ENCODE measurements at places on chromosomes 13 and 19. TPM values are rescaled to one million over a fixed set of nuclear protein-coding genes. Genes with fewer than 3 reads are reported as not detected.
A peak's percentile ranks its signal among the peaks of the same experiment; 100 is the strongest.

DNA sequence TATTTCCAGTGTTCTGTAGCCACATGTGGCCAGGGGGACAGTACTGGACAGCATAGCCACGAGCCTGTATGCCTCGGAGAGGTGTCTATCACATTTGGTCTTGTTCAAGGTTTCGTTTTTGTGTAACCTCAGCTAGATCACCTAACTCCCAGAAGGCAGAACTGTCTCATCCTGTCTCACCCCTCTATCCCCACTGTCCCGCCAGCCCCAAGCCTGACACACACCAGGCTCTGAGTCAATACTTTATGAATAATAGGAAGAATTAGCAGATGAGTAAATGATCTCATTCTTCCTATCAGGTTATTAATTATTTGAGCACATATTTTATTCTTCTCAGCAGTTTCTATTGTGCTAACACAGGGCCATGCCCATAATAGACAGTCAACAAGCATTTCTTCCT lies 132.2 kb downstream of the NUFIP1 start:
- no peak for DNase-seq

DNA sequence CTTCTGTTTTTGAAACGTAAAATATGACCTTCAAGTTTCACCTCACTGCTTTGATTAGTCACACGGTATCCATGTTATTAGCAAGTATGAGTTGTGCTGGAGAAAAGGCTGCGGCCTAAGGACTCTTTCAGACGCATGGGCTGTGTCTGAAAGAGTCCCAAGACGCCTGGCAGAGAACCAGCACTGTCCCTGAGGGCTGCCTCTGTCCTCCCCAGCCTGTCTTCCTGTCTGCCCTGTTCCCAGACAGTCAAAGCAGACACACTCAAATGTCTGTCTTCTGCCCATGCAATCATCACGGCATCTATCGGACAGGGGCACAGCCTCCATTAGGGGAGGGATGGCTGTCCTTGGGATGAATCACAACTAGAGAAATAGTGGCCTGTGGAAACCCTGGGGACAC lies 65.5 kb downstream of the DPY19L3 start:
- no peak for DNase-seq

PRR19 gene
- total RNA-seq: 0.76 TPM

TEX30 gene
- total RNA-seq: 31.4 TPM

GRCh38 chr19:28608292-28608691 lies 604.7 kb downstream of the UQCRFS1 start:
- DNase-seq: no peak

GRCh38 chr13:97266772-97267417 lies 44.8 kb downstream of the MBNL2 start:
- DNase-seq: no peak

DNA sequence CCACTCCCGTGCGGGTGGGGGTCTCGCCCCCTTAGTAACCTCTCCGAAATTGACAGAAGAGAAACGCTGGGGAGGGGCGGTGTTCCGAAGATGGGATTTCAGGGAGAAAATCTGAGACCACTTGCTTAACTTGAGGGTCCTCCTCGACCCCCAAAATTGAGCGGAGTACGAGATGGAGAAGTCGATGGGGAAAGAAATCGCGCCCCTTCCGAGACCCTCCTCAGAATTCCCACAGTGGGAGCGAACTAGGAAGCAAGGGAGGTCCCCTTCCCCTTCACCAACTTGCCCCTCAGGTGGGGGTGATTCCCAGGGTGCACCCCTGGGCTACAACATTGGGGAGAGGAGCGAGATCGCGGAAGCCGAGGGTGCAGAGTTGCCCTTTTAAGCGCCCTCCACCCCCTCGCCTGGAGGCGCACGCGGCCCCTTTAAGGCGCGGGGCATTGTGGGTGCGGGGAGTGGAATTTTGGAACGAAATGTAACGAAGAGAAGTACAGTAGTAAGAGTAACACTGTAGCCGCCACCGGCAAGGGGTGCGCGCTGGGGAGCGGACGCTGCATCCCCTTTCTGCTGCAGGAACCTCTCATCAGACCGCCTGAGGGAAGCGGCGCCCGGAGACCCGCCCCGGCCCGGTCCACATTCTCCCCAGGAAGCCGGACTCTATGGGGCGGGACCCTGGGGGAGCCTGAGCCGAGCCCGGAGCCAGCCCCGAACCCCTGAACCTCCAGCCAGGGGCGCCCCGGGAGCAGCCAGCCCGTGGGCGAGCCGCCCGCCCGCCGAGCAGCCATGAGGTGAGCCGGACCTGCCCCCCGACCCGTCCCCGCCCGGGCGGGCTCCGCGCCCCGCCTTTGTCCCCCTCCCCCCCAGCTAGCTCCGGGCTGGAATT lies at the start of gene VASP:
Gene VASP, plus strand, starts transcription at position 491 of the 883 bp plus-strand sequence. Its CDS starts 293 bp downstream, at position 784.
- peak; percentile 92 for DNase-seq

ZNF443 gene
- total RNA-seq: 3.2 TPM

DNA sequence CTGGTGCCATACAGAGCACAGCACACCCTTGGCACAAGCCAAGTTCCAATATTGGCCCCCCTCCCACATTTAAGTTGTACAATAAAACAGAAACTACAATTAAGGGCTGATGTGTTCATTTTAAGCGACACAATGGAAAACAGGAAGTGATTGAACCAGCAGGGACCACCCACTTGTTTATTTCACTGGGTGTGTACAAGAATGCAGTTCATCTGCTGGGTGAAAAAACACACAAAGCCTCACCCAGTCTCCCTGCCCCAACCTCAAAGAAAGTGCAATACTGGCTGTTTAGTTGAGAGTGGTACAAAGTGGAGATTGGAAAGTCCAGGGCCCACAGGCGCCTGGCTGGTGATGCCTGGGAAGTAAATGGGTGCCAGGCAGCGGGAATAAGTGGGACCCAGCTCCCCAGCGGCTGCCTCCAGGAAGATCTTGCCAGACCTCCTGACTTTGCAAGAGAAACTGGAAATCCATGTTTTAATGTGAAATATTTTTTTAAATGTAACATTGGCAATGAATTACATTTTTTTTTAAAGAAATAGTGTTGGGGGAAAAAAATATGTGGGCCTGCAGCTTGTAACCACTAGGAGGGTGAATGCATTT lies 322.1 kb downstream of the ZNF536 start:
- DNase-seq: no peak

GRCh38 chr19:54431255-54431838 lies 16.1 kb downstream of the TTYH1 start:
- peak; percentile 71 for DNase-seq

DNA sequence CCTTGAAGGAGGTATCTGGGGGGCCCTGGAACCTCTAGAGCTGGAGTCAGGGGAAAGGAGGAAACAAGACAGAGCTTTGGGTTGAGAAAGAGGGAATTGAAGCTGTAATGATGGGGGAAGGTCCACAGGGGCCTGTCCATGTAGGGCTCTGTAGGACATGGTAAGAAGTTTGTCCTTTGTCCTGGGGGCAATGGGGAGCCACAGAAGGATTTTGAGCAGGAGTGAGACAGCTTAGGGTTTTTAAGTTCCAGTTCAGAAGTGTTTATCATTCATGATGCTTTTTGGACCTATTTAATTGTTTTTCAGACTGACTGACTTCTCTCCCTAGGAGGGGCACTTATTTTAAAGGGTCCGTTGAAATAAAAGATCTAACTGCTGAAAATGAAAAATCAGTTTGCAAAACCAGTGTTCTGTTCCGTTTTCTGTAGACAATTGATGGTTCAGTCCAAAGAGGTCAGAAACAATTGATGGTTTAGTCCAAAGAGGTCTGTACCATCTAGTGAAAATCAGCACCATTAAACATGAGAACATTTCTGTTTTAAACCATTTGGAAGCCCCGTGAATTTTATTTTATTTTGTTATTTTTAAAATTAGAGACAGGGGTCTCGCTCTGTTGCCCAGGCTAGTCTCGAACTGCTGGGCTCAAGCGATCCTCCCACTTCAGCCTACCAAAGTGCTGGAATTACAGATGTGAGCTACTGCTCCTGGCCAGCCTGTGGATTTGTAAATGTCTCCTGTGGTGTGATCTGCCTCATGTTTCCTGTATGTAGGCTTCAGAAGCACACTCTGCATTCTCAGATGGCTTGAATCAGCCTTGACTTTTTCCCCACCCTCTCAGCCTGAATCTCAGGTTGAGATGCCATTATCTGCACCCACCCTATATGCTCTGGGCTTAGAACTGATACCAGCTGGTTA lies 8.4 kb downstream of the PLD3 start:
- DNase-seq: no peak

- no peak for DNase-seq
These were observed 115.2 kb upstream of the SOX21 start for GRCh38 chr13:94827566-94827965.

FLT1 gene
- 0.15 TPM for total RNA-seq

GZMM gene
- total RNA-seq: not detected

FPR2 gene
- total RNA-seq: not detected

GRCh38 chr13:20580257-20580656 lies 13.3 kb downstream of the IFT88 start:
- no peak for DNase-seq

DNA sequence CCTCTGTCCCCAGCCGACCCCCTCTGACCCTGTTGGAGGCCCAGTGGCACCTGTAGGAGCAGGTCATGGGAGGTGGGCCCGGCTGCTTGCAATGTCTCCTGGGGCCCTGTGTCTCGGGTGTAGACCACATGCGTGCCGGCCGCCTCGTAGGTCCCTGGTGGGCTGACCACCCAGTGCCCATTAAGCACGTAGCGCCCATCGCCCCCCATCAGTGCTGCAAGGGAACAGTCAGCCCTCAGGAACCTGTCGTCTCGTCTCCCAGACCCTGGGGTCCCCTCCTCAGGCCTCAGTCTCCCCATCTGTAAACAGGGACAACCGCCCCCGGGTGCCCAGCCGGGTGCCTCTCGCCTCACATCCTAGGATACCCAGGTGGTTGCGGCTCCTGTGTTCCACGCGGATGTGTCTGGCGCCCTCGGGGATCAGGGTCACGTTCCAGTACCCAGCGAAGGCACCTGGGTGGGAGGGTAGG lies 5.6 kb downstream of the ADAMTSL5 start:
- DNase-seq: no peak

GRCh38 chr13:110249326-110249725 lies 57.6 kb downstream of the COL4A1 start:
- no peak for DNase-seq

GRCh38 chr13:27120811-27121210 lies 50.8 kb downstream of the USP12 start:
- no peak for DNase-seq

- DNase-seq: peak; percentile 96
These were observed 4.2 kb upstream of the SPACA6 start for GRCh38 chr19:51688671-51689571.

PPFIA3 gene
- total RNA-seq: 21.4 TPM

ADAT3 gene
- 3.6 TPM for total RNA-seq

DNA sequence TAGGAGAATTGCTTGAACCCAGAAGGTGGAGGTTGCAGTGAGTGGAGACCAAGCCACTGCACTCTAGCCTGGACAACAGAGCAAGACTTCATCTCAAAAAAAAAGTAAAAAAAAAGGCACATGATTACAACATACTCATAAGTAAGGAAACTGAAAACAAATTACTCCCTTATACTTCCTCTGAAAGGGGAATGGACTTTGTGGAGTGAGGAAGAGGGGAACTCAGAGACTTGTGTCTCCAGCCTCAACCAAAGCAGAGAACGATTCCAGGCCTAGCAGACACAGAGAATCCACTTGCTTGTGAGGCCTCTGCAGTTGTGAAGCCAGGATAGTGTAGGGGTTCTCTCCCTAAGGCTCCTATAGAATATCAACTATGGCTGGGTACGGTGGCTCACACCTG lies 4.3 kb upstream of the LATS2 start:
- DNase-seq: no peak

ZNF765 gene
- 6.9 TPM for total RNA-seq

DNA sequence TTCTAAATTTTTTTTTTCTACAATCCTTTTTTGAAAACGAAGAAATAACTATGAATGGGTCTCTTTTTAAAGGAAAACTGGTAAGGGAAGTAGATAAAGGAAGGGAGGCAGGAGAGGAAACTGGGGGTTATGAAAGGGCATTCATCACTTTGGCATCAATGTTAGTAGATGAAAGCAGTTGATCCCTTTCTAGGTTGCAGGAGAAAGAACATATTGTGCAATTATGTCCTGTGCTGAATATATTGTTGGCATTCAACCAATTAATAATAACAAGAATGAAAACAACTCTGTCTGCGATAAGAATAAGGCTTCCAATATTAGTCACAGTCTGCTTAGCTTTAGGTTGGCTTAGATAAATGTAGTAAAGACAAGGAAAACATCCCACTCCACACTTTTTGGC lies 796.8 kb upstream of the KLHL1 start:
- DNase-seq: no peak

SBK2 gene
- total RNA-seq: not detected

DNA sequence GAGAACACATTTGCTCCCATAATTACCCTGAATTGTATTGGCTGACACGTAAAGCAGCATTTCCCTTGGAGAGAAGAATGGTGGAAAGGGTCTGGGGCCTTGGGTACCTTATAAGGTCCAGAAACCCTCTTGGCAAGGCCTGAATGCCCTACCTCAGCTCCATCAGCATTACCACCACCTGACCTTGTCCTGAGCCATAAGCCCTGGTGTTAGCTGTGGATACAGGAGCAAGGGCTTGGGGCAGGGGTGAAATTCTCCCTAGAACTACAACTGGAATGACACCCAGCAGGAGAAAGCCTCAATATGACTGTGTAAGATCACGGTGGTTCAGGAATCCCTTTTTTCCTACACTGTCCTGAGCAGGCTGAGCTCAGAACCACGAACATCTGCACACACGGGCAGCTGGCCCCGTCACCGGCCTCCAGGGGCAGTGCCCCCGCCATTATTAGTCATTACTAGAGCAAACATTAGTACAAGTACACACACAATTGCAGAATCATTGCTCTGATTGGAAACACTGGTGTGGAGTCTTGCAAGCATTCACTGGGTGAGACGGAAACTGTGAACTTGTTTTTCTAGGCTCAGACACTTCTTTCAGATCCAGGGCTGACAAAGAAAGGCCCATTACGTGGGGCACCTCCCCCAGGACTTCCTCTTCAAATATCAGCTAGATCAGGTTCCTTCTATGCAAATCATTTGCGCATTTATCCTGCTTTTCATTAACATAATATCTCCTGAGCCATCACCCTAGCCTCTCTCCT lies 26.8 kb upstream of the MTIF3 start:
- peak; percentile 34 for DNase-seq

- no peak for DNase-seq
These were observed 24.0 kb downstream of the UTP14C start for GRCh38 chr13:52048516-52048915.

GRCh38 chr13:20363603-20364002 lies 131.5 kb upstream of the GJB6 start:
- DNase-seq: no peak
